ENCODE measurements at places on chromosomes 6 and 20.
A peak's percentile ranks its signal among the peaks of the same experiment; 100 is the strongest.

- DNase-seq: no peak
Observed at GRCh38 chr20:17357238-17357637, 130.4 kb downstream of the PCSK2 start.

DNA sequence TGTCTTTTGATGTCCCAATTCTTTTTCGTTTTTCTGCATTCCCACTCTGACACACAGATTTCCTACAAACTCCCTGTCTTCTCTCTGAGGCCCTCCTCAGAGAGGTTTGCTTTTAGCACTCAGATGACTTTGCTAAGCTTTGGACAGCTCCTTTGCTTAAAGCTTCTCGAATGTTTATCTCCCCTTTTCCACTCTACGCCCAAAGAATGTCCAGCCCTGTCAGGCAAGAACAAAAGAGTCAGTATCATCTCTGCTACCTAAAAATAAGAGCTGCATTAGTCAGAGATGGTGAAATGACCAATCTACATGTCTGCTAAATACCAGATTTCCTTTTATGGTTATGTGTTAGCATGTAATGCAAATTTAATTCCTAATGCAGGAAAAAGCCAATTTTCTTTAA is 56.8 kb downstream of the PREP start:
- DNase-seq: no peak

DNA sequence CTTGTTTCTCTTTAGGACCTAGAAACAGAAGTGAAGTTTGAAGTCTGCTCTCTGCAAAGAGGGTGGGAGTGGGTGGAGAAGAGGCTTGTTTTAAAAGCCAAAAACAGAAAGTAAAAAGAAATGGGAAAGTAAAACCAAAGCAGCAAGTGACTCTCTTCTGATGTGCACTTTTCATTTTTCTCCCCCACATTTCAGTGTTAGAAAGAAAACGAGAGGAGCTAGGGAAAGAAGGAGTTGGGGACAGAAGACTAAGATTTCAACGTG is 1.3 kb downstream of the C6orf141 start:
- no peak for DNase-seq

DNA sequence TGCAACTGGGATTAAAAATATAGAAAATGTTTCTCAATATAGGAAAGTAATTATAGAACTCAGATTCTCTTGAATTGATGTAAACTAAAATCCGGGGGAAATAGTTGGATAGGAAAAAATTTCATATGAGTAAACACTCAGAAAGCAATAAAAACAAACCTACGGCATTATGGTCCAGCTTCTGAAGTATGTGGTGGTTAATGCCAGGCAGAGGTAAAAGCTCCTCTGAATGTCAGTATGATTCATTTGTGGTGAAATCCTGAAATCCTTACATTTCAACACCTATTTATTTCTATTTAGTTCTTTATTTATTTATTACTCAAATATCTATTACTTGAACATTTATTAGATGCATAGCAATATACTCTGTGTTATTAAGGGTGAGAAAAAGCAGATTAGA is 145.1 kb downstream of the RIMS1 start:
- DNase-seq: no peak

GRCh38 chr20:16434062-16434664 is 139.1 kb downstream of the KIF16B start:
- peak; percentile 40 for DNase-seq

GRCh38 chr6:105109955-105110895 is 69.6 kb downstream of the POPDC3 start:
- DNase-seq: no peak

GRCh38 chr6:112016320-112016719 is 37.6 kb upstream of the CCN6 start:
- DNase-seq: no peak

DNA sequence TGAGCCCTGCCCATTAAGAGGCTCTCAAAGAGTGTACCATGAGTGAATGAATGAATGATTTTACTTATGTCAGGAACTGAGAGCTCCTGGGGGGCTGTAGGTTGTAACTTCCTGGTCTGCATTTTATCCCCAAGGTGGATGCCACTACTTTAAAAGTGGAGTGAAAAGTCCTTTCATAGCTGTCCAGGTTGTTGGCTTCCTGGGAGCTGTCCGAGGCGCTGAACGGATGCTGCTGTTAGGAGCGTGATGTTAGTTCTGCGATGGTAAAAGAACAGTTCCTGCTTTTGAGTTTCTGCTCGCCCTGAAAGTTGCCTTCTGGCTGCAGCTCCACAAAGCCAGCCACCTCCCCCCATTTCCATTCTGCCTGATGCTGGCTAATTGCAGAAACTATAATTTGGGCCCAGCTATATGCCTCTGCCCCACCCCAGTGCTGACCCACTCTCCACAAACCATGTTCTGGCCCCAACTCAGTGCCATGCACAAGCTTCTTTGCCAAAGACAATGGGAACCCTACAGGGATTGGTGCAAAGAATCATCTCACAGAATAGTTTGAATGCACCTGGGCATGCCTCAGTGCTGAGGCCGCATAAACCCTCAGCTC is 330.9 kb upstream of the CDH4 start:
- DNase-seq: no peak

DNA sequence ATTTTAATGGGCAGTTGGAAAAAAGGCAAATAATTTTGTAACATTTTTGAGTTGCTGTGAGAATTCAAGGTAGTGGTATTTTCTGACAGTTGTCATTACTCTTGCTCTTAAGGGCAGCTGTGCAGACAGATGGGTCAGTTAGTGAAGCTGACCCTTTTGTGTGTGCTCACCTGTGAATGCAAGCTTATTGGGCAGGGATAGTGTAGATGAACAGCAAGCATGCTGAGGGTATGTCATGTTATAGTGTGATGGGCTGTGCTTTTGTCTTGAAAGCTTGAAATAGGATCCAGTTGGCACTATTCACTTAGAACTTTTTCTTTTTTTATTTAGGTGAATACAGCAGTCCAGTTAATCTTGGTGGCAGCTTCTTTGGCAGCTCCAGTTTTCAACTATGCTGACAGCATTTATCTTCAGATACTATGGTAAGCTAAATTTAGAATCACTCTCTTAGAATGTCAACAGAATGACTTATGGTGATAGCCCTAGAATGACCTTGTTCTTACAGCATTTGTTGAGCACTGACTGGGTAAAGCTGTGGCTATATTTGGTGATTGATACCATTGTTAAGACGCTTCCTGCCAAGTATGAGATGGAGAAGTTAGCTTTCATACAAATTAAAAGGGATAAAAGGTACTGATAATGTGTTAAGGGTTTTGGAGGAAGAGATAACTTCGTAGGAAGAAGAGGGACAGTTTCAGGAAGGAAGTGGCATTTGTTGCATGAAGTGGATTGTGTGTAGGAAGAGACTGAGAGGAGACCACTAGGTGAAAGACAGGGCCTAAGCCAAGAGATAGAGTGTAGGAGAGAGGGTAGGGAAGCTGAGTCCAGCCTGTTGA is 19.5 kb downstream of the LRRN4 start:
- DNase-seq: no peak

DNA sequence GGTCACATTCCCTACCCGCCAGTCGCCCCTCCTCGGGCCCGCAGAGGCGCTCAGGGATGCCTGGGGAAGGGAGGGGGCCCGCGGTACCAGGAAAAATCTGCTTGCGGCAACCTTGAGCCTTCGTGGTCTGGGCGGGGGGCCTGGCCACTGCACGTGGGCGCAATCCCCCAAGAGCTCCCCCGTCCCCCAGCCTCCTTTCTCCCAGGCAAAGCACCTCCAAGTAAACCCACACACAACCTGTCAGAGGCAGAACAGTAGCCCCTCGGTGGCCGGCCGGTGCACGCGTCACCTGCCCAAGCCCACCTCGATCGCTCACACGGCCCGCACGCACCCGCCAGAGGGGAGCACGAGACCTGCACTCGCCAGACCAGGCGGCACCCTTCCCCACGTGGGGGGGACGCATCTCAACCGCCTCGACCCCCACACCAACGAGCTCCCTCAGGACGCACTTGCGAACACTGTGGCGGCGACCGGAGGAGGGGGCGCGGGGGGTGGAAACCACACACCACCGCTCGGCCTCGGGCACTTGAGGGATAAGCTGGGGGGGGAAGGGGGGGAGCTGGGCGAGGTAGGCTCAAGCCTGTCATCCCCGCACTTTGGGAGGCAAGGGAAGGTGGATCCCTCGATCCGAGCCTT is 1955.7 kb upstream of the DEFB115 start:
- DNase-seq: no peak

DNA sequence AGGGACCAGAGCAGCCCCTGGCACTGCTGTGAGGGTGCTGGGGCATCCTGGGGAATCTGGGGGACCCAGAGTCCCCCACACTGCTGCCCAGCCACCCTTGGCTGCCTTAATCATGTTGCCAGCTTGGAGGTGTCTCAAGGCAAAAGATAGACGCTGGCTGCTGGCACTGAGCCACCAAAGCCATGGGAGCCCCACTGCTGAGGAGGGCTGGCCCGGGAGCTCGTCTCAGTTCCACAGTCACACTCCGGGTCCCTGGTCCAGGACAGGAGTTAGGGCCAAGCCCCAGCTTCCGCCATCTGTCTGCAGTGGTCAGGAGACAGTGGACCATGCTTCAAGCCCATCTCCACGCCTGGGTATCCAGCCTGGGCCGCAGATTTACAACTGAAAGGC is 41.0 kb upstream of the HMGA1 start:
- peak; percentile 30 for DNase-seq

DNA sequence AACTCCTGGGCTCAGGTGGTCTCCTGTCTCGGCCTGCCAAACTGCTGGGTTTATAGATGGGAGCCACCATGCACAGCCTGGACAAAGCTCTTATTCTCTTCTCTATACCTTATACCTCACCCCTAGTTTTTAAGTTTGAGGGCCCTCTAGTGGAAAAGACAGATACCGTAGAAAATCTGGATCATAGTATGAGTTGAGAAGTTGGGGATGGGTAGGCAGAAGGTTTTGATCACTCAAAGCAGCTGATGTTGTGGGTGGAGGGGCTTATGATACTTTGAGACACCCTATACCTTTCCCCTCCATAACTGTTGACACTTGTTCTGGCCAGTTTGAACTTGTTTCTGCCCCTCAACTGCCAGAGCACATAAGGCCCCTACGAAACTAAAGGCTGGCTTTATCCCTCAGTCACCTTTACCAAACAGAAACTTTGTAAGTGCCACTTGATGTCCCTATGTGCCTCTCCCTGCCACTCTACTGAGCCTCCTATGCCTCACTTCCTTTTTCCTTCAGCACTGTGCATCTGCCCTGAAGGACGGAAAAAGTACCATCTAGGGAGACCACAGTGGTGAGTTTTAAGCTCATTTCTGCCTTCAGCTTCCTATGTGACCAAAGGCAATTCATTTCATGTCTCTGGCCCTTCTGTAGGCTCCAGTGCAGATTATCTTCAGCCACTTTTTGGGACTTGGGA is 28.6 kb downstream of the RALY start:
- no peak for DNase-seq

DNA sequence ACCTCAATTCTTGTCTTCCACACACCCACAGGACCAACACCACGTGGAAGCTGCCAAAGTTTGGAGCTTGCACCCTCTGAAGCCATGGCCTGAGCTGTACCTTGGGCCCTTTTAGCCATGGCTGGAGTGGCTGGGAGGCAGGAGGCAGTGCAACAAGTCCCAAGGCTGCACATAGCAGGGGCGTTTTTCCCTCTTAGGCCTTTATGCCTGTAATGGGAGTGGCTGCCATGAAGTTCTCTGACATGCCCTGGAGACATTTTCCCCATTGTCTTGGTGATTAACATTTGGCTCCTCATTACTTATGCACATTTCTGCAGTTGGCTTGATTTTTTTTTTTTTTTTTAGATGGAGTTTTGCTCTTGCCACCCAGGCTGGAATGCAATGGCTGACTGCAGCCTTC is 44.4 kb upstream of the SLC22A3 start:
- no peak for DNase-seq

DNA sequence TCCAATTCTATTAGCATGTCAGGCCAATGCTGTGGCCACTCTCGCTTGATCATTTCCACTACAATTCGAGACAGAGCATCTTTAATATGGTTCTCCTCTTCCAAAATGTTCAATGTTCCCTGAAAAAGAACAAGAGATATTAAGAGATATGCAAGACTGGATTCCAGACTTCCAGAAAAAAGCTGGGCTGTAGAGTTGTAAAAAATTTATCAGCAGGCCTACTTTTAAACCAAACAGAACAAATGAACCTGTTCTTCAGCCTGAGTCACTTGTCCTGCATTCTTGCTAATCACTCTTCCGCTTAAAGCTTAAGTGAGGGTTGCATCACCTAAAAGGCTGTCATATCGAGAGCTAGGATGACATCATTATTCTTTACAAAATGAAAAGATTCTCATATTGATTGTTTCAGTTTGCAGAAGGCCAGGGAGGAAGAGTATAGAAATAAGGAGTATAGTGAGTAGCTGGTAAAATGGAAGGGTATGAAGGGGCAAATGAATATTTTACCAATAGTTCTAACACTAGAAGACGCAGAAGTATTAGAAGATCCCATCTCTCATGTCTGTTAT is 4.9 kb downstream of the XPO5 start:
- DNase-seq: no peak

GRCh38 chr20:37111926-37112455 is 16.2 kb upstream of the RBL1 start:
- no peak for DNase-seq

DNA sequence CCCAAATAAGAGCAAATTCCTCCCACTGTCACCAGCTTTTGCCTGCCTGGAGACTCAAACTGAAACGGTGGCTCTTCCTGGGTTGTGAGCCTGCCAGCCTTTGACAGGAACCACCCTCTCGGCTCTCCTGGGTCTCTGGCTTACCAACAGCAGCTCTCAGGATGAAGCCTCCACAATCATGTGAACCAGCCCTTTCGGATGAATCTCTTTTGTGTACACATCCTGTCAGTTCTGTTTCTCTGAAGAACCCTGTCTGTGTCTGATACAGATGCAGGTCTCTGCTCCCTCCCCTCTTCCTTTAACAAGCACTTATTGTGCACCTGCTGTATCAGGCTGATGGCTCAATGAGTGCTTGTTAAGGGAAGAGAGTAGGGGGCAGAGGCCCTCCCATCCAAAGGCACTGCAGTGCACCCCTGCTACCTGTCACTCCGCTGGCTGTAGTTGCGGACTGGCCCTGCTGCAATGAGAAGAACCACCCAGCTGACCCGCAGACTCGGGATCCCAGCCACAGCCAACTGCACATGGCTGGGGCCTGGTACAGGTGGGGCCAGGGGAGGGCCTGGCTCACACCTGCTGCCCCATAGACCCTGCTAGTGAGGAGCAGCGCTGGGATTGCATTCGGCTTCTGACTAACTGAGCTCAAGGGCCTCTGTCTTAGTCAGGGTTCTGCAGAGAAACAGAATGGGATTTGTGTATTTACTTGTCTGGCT is 120.1 kb upstream of the PMEPA1 start:
- no peak for DNase-seq

DNA sequence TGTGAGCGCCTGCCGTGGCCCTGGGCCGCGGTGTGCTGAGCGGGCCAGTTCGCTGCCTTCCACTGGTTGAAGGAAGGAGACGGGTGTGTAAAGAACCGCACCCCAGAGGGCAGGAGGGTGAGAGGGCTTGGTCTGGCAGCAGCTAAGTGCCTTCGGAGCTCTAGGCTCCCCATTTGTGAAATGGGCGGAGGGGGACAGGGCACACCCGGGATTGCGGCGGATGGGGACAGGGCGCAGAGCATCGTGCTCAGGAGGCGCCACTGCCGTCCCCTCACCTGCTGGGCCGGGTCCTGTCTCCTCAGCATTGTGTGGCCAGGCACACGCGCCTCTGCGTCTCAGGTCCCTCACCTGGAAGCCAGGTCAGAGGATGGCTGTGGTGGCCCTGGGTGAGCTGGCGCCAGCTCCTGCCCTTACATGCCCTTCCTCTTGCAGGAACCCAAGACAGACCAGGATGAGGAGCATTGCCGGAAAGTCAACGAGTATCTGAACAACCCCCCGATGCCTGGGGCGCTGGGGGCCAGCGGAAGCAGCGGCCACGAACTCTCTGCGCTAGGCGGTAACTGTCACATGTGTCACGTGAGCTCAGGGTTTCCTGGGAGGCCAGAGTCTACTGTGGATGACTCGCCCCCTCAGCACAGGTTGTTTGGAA is 3.1 kb downstream of the ADRM1 start:
- DNase-seq: no peak
